Activated T-helper 17 cell treated with anti-CD3 and anti-CD28 coated beads, Interleukin-2, amount 50 U/mL, for 72 hours (primary cell): ENCODE measurements at places on chromosomes 7 and 10. TPM values are rescaled to one million over a fixed set of nuclear protein-coding genes. Genes with fewer than 3 reads are reported as not detected.
A peak's percentile ranks its signal among the peaks of the same experiment; 100 is the strongest.

- no peak for ATAC-seq
These were observed 99.8 kb upstream of the SEMA3A start for GRCh38 chr7:84294391-84294790.

DNA sequence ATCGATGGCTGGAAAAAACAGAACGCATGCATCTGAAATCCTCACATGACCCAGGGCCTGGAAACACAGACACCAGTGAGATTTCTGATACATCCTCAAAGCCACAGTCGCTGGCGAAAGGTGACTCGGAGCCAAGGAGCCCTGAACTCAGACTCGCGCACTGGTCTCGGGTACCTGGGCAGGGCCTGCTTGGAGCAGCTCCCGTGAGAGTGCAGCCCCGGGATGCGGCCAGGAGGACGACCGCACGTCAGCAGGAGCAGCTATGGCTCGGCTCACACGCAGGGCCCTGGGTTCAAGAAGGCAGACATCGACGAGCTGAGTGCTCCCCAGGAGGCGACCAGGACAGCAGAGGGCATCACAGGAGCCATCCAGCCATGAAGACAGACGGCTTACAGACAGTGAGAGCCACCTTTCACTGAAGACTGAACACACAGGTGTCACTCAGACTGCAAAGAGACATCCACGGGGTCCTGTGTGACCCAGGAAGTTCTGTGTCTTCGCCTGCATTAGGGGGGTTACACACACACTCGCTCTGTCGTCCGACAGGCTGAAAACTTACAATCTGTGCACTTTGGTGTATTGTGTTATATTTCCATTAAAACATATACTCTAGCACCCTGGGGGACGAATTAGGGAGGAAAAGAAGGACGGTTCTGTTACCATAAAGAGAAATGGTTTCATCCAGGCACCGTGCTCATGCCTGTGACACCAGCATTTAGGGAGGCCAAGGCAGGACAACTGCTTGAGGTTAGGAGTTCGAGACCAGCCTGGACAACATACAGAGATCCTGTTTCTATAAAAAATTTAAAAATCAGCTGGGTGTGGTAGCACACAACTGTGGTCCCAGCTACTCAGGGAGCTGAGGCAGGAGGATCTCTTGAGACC, 227.7 kb downstream of the MAD1L1 start:
- ATAC-seq, result no peak

DNA sequence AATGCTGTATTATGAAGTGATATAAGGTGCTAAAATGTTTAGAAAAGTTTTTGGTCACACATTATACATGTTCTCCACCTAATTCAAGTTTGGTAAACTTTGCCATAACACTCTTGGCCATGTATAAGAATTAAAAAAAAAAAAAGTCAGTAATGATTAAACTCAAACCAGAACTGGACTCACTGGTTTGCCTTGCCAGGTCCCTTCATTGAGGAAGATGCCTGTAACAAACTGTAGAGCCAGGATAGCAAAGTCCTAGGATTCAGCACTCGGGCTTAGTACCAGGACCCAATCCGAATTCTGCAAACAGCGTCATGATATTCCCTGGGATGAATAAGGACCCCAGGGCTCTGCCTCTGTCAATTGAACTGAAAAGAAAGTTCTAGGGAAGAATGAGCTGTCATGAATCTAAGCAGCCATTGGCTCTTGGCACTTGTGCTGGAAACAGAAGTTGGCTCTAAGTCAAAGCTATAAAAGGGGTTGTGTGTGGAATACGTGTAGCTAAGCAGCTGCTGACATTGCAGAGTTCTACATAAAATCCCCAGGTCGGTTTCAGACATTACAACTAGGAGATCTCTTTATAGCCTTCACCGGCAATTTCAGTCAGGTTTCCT, 216.9 kb downstream of the C7orf25 start:
- ATAC-seq, result no peak

- ATAC-seq, result no peak
These were observed 6.0 kb downstream of the PARD3 start for GRCh38 chr10:34808801-34809745.

GRCh38 chr10:131980761-131981428, 828 bp downstream of the BNIP3 start:
- no peak for ATAC-seq

DNA sequence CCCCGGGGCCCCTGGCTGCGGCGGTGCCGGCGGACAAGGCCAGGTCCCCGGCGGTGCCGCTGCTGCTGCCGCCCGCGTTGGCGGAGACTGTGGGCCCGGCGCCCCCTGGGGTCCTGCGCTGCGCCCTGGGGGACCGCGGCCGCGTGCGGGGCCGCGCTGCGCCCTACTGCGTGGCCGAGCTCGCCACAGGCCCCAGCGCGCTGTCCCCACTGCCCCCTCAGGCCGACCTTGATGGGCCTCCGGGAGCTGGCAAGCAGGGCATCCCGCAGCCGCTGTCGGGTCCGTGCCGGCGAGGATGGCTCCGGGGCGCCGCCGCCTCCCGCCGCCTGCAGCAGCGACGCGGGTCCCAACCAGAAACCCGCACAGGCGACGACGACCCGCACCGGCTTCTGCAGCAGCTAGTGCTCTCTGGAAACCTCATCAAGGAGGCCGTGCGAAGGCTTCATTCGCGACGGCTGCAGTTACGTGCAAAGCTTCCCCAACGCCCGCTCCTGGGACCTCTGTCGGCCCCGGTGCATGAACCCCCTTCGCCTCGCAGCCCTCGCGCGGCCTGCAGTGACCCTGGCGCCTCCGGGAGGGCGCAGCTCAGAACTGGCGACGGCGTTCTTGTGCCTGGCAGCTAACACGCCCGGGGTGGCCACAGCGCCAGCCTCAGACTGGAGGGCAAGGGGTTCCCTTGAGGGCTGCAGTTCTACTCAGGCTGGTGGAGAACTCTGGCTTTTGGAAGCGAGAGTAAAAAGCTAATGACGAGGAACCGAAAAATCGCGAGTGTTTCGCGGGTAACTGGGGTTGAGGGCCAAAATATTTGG, 804 bp downstream of the FRAT1 start:
- ATAC-seq, result peak; percentile 52

- no peak for ATAC-seq
These were observed 57.6 kb upstream of the ANAPC16 start for GRCh38 chr10:72158176-72158575.

DNA sequence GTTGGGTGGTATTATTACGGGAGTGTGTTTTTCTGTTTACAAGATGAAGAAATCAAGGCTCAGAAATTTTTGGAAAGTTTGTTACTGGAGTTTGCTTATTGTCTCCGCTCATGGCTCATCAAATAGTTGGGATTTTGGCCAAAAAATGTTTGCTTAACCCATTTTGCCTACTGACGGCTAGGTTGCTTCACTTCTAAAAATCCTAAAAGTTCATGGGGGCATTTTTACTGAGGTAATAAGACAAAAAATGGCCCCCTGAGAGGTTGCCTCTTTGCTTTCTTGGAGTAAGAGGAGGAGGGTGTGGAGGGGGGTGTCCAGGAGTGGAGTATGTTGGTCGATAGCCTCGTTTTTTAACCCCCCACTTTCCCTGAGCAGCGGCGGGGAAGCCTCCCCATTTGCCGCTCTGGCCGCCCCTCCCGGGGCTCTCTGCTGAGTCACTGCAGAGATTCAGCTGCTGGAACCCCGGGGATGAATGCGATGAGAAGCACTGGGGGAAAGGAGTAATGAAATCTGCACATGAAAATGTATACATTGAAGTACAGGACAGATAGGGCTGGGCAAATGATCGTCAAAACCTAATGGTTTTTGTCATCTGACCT, 1.5 kb downstream of the MEST start:
- ATAC-seq, result no peak

DNA sequence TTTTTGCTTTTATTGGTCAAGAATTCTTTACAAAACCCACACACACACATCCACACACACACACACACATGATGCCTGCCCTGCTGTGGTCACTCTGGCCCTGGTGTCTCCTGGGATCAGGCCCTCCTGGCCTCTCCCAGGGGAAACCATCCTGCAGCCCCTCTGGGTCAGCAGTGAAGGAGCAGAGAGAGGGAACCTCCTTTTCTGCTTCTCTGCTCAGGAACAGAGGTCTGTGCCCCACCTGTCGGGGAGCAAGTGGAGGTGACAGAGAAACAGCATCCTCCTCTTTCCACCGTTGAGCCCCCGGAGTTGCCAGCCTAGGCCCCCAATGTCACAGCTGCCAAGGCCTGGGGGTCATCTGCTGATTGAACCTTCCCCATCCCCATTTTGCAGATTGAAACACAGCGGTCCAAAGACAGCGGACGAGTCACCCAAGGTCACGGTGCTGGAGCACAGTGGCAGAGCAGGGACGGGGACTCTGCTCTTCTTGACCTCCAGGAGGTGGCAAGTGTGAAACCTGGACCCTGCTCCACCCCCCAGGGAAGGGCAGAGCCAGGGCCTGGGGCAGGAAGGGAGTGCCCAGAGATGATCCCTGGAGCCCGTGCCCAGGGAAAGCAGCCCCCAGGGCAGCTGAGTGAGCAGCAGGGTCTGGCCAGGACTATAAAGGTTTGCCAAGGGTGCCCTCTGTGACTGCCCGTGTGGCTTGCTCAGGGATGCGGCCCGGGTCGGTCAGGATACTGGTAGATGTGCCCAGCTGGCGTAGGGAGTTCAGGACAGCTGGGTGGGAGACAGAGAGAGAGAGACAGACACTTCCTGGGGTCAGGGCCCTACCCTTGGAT, 15.0 kb upstream of the TBL2 start:
- ATAC-seq, result no peak

DNA sequence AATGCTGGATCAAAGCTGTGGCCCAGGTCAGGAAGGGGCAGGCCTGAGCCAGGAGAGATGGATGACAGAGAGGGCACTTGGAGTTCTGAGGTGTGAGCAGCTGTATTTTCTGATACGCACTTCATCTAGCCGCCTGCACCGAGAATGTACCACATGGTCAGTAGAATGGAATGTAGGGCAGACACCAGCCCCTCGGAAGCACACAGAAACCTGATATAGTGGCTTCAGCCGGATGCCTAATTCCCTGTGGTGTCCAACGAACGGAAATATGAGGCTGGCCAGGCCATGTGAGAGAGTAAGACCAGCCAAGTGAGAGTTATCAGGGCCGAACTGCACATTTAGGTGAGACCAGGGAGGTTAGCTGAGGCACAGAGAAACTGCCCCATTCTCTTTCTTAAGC, 46.7 kb upstream of the PLCE1 start:
- no peak for ATAC-seq

DNA sequence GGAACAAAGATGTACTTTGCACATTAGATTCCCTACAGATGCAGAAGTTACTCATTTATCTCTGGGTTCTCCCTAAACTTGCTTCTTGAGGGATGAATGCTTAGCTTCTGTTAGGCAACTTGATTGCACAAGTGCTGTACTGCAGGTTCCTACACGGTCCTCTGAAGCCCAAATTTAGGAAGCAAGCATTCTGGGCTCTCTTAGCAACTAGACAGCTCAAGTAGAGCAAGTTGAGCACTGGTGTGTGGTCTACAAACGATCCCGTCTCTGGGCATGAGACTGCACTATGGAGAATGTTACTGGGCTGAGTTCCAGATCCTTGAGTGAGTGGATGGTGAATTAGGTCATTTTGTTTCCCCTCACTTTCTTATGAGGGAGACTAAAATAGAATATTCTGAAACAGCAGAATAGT, 14.3 kb downstream of the SEMA3D start:
- no peak for ATAC-seq

DNA sequence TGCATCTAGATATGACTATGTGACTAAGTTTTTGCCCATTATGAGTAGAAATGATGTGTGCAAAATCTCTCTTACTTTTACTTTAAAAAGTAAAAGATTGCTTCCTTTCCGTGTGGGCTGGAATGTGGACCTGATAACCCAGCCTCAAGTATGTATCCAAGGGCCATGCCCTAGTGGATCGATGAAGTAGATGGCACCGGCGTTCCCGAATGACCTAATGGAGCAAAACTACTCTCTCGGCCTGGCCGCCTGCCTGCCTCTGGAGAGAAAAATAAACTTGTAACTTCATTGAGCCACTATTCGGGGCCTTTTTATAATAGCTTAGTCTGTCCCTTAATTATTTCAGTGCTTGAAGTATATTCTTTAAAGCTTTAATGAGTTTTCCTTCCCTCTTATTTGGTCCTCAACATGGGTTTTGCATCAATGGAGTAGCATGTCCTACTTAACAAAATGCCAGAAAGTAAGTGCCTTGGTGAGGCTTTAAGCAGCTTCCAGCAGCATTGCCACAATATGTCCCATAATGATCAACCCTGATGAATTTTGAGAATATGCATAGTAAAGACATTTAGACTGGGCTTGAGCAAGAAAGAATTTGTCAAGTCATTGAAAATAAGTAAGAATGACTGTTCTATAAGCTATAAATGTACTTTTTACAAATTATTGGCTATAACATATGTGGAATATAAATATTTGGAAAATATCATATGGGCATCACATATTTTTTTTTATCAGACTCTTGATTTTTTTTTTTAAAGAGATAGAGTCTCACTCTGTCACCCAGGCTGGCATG, 61.4 kb downstream of the PLXDC2 start:
- ATAC-seq, result no peak

DNA sequence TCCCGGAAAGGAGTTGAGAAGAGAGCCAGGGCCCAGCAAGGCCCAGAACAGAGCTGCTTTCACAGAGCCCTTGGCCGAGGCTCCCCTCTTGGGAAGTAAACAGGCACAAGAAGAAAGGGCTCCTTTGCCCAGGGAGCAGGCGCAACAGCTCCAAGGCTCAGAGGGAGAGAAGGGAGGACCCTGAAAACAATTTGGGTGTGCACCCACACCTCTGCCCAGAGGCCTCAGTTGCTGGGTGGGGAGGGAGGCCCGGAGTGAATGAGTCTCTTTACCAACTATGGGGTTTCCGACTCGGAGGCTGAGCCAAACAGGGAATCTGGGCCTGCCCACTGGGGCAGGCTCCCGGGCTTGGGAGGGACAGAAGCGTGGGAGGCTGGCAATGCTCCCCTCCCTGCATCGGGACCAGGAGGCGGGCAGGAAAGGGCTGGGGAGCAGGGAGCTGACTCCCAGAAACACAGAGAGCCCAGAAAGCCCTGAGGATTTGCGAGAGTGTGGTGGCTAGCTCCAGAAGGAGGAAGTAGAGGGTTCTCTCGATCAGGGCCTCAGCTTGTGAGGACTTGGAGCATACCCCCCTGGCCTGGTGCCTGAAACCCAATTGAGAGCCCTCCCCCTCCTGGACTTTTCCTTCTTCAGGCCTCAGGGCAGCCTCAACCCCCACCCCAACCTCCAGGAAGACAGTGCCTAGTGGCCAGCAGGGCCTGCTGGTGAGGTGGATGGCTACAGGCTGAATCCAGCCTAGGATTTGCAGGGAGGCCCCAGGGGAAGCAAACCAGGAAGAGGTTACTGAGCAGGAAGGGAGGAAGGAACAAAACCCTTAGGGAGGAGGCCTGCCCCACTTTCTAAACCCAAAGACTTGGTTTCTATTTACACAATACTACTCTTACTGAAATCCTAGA, 6.2 kb downstream of the C10orf105 start:
- ATAC-seq, result peak; percentile 81

Gene TRIP6
- 43.5 TPM for total RNA-seq

Gene POM121C
- 108 TPM for total RNA-seq

Gene SPAM1
- total RNA-seq, result not detected

Gene IFIT3
- total RNA-seq, result 4.3 TPM

Gene MSS51
- 4.9 TPM for total RNA-seq

Gene AKR1D1
- total RNA-seq, result not detected

Gene CFAP46
- not detected for total RNA-seq

Gene TRIM73
- total RNA-seq, result 3.2 TPM

Gene PPP1R17
- not detected for total RNA-seq

Gene CLEC2L
- total RNA-seq, result not detected
